Stimulated activated naive CD4-positive, alpha-beta T cell (primary cell): ENCODE measurements at places on chromosomes 4 and X.

DNA sequence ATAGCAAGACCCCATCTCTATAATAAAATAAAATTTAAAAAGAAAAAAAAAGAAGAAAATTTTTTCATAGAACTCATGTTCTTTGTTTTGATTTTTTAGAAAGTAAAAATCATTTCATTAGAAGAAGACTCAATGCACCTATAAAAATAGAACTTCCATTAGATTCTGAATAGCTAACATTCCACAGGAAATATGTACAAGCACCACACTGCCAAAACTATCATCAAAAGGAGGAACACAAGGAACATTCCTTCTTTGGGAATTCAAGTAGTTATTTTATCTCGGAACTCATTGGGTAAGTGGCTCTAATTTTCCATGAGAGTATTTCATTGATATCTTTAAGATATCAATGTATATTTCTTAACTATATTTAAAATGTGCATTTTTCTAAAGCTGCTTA, 157.6 kb downstream of the CAMK2D start:
- DNase-seq: no peak

- no peak for DNase-seq
Measured at GRCh38 chrX:117607561-117607960, 509.0 kb downstream of the KLHL13 start.

DNA sequence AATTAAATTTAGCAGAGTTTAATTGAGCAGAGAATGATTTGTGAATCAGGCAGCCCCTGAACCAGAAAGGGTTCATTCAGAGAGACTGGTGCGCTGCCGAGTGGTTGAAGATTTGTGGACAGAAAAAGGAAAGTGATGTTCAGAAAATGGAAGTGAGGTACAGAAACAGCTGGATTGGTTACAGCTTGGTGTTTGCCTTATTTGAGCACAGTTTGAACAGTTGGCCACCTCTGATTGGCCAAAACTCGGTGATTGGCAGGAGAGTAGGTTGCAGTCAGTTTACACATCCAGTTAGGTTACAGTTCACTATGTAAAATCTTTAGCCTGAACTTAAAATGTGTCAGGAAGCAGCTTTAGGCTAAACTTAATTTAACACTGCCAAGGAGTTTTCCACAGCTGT, 14.9 kb downstream of the MID1IP1 start:
- DNase-seq: peak; percentile 17

GRCh38 chr4:158817562-158818296, 48.9 kb downstream of the FNIP2 start:
- DNase-seq: no peak

- no peak for DNase-seq
Measured at GRCh38 chr4:7462509-7462971, 27.8 kb upstream of the PSAPL1 start.

GRCh38 chr4:136637071-136637777, 895.1 kb downstream of the PCDH18 start:
- no peak for DNase-seq

- DNase-seq: no peak
Measured at GRCh38 chr4:127896069-127896468, 15.4 kb downstream of the PLK4 start.

DNA sequence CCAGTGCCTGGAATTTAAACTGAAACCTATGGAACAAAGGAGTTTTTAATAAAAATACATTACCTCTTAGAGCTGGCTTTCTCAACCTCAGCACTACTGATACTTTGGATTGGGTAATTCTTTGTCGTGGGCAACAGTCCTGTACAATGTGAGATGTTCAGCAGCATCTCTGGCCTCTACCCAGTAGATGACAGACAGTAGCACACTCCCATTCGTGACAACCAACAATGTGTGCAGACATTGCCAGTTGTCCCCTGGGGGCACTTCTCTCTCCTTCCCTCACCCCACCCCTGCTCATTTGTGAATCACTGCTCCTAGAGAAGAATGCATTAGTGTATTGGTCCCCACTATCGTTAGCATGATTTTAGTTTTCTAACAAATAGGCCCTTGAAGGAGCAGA, 16.2 kb downstream of the GPAT3 start:
- no peak for DNase-seq

GRCh38 chrX:39688576-39689375, 409.0 kb downstream of the BCOR start:
- no peak for DNase-seq

DNA sequence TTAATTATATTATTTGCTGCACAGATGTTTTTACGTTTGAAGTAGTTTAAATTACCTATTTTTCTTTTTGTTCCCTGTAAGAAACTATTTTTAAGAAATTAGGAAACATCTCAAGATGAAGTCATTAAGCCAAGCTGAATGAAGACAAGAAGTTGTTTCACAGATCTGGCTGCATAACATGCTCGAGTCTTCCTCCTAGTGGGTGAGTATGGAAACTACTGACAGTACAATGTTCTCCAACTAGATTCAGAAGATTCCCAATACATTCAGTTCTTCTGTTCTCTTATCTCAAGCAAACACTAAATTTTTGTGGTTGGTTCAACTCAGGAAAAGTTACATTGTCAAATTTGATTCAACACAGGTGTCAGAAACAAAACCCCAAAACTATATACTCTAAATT, 256.8 kb upstream of the VCX start:
- DNase-seq: no peak
